Activated CD4-positive, CD25-positive, alpha-beta regulatory T cell treated with anti-CD3 and anti-CD28 coated beads, Interleukin-2, amount 50 U/mL, for 72 hours (primary cell): ENCODE measurements at places on chromosomes 11 and 22.

GRCh38 chr22:29090039-29090438, 17.2 kb downstream of the KREMEN1 start:
- no peak for DNase-seq

DNA sequence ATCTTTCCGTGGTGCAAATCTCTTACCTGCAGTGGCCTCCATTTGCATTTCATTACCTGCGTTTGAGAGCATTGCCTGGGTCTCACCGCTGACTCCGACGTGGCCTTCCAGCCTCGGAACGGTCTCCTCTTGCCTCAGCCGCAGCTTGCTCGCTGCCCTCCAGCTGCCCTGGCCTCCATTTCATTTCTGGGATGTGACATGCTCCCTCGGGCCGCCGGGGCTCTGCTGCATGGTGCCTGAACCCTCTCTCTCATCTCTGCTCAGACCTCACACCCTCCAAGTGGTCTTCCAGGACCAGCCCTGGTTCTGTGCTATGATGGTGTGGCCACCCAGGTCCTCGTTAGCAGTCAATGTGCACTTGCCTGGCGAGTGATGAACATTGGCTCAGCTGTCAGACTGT, 229.2 kb downstream of the TBC1D22A start:
- DNase-seq: no peak

DNA sequence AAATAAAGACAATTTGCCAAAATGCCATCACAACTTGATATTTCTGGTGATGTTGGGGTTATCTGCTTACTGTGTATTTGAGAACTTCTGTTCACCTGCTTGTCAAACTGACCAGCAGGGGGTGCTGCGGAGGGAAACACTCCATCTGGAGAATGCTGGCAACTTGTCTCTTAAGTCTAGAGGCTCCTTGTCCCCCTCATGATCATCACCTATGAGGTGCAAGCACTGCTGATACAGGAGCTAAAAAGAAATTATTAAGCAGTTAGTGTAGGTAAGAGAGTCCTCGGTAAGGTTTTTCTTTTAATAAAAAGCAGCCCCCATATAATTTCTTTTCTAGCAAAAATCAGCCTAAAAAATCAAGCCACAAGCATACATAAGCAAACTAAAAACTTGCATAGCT, 32.7 kb upstream of the GLYATL1B start:
- DNase-seq: peak; percentile 81

DNA sequence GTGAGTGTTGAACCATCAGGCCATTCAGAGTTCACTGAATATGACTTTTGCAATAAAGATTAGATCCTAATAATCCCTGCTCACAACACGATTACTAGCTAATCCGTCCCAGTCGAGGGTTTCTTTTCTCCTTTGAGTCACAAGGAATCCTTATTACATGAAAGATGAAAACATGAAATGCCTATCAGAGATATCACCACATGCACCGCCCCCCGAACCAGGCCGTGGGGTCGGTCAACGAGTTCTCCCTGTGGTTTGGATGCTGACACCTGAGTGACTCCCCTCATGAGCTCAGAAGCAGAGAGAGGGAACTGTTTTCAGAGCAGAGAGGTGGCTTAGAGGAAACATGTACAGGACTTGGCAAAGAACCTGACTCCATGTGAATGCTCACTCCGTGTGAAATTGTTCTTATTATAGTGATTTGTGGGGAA, 263.3 kb downstream of the ETS1 start:
- no peak for DNase-seq

- DNase-seq: no peak
These were observed 34.6 kb downstream of the FAM83F start for GRCh38 chr22:40029189-40029890.

- DNase-seq: no peak
These were observed 48.1 kb downstream of the CYTH4 start for GRCh38 chr22:37330200-37331033.

DNA sequence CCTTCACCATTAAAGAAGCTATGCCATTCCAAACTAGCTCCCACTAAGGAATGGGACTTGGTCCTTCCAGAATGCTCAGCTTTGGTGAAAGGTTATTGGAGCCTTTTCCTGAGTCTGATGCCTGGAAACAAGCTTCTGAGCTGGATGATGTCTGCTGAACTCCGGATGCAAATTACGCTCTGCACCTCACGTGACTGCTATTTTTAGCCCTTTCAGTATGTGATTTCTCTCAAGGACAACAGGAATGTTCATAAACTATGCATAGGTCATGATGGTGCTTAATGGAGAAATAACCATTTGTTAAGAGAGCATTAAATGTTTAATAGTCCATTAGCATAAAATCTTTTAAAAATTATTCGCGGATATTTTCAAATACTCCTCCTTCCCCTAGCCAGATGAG, 631.4 kb upstream of the KIRREL3 start:
- DNase-seq: no peak

DNA sequence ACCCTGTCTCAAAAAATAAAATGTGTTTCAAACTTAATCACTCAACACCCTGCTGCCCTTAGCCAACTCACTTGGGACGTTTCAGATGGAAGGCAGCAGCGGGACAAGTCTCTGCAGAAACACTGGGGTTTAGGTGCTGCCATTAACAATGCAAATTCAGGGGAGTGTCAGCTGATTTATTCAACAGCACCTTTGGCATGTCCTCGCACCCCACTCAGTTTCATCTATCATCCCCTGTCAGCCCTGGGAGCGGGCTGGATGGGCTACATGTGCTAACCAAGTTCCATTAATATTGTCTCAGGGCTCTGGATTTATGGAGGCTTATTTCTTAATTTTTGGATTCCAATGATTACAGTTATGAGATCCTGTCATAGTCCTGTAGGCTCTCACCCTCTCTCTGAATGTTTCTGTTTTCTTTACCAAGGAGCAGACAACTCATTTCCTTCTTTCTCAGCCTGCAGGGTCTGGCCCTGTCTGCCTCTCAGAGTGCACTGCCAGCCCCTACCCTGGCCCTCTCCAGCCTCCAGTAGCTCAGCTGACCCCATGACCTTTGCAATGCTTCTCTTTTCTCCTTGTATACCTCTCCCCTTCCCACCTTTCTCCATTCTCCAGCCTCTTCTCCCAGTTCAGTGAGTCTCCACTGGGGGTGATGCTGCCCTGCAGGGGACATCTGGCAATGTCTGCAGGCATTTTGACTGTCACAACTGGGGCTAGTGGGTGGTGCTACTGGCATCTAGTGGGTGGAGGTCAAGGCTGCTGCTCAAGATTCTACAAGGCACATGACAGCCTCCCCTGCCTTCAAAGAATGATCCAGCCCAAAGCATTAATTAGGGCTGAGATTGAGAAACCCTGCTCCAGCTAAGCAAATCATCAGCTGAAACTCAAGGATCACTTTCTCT, 79.0 kb downstream of the APIP start:
- DNase-seq: no peak

- DNase-seq: no peak
These were observed at the start of gene OR10A2 for GRCh38 chr11:6862961-6863360. Gene OR10A2, plus strand, starts transcription at chr11:6863057. Its CDS starts 6,698 bp downstream, at chr11:6869755.

DNA sequence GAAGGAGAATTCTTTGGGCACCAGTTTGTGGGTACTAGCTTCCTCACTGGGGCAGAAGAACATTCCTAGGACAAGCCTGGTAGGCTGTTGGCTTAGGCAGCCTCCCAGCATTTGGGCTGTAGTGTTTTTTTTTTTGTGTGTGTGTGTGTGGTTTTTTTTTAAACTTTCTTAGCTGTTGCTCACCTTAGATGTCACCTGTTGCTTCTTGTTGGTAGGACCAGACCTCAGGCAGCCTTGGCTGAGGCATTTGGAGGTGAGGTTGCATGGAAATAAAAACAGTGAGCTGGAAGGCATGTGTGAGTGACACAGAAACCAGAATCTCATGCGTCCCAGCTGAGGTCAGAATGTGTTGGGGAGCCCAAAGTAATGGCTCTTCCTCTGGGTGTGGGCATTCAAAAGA, 21.3 kb downstream of the AMPD3 start:
- no peak for DNase-seq

DNA sequence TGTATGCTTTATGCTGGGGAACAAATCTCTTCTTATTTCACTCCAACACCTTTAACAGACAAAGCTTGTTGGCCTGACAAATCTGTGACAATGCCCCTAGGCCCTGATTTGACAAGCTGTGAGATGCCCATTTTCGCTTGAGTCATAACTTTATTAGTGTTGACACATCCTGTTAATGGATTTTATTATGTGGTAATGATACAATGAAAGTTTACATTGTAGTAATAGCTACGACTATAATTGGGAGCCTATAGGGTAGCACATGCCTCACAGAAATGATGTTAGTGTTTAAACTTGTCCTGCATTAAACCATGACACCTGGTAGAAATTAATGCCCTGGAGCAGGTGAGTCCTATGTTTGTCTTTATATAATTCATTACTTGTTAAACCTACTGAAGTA, 3.3 kb upstream of the MMP10 start:
- DNase-seq: no peak

DNA sequence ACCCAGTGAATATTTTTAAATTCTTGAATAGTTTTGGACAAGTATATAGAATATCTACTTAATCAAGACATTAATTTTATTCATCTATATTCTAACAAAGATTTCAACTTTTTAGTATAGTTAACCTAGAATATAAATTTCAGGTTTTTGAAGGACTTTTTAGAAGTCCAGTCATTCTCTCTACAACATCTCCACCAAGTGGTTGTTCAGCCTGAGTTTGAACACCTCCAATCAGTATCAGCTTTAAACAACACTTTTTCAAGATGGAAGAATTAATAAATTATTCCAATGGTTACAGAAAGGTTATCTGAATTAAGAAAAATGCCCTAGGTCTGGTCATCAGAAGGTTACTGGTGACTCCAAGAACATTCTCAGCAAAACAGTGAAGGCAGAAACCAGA, 31.8 kb downstream of the EIF3M start:
- DNase-seq: no peak

DNA sequence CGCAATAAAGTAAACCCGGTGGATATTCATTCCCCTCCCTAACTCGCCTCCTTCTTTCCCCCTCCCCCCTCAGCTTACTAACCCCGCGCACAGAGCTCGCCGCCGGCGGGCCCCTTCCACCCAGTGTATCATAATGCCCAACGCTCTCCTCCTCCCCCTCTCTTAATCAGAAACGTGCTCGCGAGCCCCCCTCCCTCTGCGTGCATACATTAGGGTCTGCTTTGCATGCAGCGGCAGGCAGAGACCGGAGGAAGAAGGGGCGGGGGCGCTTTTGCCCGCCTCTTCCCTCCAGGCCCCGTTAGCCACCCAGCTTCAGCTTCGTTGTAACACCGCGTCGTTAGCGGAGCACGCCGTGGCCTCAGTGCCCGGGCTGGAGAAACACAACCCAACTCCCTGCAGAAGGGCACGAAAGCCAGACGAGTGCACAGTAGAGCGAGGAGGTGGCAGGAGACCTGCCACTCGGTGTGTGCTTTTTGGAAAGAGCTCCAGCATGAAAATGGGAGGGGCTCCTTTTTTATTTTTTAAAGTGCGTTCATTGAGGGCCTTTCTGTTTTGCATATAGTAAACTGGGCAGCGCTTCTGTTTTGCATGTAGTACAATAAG, 901 bp upstream of the KMT2A start:
- peak; percentile 64 for DNase-seq

GRCh38 chr22:20027966-20028854, 7.3 kb downstream of the TANGO2 start:
- no peak for DNase-seq
